ENCODE measurements at places on chromosomes 5 and 9. TPM values are rescaled to one million over a fixed set of nuclear protein-coding genes. Genes with fewer than 3 reads are reported as not detected.

The FOXI1 gene
- not detected for total RNA-seq

DNA sequence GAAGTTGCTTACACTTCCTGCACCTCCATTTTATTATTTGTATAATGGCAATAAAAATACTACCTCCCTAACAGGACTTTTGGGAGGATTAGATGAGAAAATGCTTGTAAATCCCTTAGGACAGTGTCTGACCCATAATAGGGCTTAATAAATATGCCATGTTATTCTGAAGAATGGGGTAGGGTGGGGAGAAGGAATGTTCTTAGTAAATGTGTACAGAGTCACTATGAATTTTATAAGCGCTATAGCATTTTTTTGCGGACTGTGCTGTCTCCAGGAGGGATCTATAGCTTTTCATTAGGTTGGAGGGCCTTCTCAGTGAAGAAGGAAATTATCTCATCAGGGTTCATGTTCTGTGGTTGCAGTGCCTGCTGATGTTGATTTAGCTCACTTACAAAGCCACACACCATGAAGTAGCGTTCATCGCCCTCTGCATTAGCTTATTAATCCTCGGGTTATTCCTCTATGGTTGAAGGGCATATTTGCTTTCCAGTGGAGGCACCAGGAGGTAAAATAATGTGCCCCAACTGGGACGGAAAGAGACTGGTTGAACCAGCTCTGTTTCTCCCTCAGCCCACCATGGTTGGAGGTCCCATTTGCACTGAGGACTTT lies 497.1 kb downstream of the ARHGEF28 start:
- no peak for DNase-seq
- no peaks in the 10 kb centered on the region for H3K36me3 ChIP-seq
- no peaks in the 10 kb centered on the region for H3K27me3 ChIP-seq
- no peak overlapping the region for H3K4me3 ChIP-seq
- H3K4me1 ChIP-seq = peaks cover 3% of the 10 kb centered on the region
- no peak overlapping the region for H3K27ac ChIP-seq

DNA sequence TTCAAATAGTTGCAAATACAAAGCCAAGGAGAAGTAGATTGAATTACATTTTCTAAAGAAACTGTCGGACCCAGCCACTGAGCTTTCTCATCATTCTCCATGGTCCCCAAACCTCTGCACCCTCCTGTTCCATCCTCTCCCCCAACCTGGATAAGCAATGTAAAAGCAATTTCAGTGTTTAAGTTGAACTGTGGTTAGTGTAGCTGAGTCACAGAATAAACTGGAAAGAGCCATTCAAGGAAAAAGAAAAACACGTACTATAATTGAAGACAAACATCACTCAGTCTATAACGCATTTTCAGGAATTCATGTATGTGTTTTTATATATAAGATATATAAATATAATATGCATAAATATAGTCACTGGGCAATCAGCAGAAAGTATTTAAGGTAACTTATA lies 54.1 kb upstream of the TMEM161B start:
- no peaks in the 10 kb centered on the region for H3K27me3 ChIP-seq
- H3K27ac ChIP-seq = no peak overlapping the region
- DNase-seq = no peak
- H3K4me1 ChIP-seq = peaks cover 3% of the 10 kb centered on the region

DNA sequence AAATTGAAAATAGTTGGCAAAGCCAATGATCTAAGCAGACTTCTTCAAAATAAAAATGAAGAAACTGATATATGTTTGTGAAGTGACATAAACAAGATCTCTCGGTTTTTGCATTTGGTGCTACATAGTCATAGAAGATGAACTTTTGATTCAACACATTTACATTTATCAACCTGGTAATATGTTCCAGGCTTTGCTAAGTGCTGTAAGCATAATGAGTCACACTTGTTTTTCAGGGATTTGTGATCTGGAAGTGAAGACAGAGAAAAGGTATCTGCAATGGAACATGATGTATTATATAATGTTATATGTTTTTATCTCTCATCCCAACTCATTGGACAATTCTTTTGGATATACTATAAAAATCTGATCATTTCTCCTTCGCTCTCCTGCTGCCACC lies 801.4 kb downstream of the BRINP1 start:
- H3K27me3 ChIP-seq = no peaks in the 10 kb centered on the region
- no peaks in the 10 kb centered on the region for H3K36me3 ChIP-seq
- DNase-seq = no peak
- H3K4me1 ChIP-seq = no peaks in the 10 kb centered on the region

GRCh38 chr9:127613583-127613954 lies 1.5 kb downstream of the STXBP1 start:
- H3K36me3 ChIP-seq = no peaks in the 10 kb centered on the region
- H3K27ac ChIP-seq = peak overlapping the region; percentile 47
- H3K27me3 ChIP-seq = no peaks in the 10 kb centered on the region
- no peak overlapping the region for H3K4me3 ChIP-seq
- peaks cover 4% of the 10 kb centered on the region for H3K4me1 ChIP-seq

DNA sequence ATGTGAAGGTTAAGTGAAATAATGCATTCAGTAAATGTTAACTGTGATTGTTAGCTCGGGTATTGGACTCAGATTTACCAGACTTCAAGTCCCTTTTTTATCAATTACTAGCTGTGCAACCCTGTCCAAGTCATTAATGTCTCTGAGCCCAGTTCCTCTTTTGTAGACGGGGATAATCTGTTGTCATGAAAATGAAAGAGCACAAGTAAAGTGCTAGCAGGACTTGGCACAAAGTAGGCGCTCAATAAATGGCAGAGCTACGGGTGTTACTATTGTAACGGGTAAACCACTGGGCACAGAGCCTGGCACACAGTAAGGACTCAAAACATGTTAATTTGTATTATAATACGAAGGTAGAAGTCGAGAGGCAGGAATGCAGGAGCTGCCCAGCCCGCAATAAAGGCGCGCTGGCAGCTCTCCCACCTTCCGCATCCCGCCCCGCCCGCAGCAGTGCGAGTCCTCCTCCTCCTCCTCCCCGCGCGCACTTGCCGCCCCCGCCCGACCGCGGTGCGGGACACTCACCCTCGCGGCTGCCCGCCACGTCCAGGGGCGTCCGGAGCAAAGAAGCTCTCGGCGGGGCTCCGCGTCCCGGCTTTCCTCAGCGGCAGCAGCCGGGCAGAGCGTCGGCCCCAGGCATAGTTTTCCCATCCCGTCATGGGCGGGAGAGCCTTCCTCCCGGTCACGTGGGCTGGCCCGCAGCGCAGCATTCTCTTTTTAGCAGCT lies at the start of gene C1QTNF2:
C1QTNF2 (minus strand) TSS at position 637 of the 723 bp plus-strand sequence. CDS start 15,615 bp downstream, outside the sequence.
- H3K36me3 ChIP-seq = no peaks in the 10 kb centered on the region
- H3K27me3 ChIP-seq = peaks cover 6% of the 10 kb centered on the region
- DNase-seq = no peak
- no peaks in the 10 kb centered on the region for H3K4me1 ChIP-seq
- peak within 1 kb of the TSS; percentile 45 for H3K4me3 ChIP-seq

- H3K4me3 ChIP-seq = no peak overlapping the region
- H3K4me1 ChIP-seq = no peaks in the 10 kb centered on the region
- H3K27ac ChIP-seq = no peak overlapping the region
- H3K27me3 ChIP-seq = no peaks in the 10 kb centered on the region
- no peaks in the 10 kb centered on the region for H3K36me3 ChIP-seq
Observed at GRCh38 chr9:68974431-68974830, 39.5 kb downstream of the PRKACG start.

DNA sequence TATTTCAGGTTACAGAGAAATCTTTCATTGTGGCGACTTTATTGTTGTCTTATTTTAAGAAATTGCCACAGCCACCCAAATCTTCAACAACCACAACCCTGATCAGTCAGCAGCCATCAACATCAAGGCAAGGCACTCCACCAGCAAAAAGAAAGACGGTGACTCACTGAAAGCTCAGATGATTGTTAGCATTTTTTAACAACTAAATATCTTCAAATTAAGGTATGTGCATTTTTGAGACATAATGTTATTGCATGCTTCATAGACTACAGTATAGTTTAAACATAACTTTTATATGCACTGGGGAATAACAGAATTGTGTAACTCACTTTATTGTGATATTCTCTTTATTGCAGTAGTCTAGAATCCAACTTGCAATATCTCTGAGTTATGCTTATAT lies 263.4 kb downstream of the TMEM232 start:
- DNase-seq = no peak
- no peak overlapping the region for H3K27ac ChIP-seq
- H3K36me3 ChIP-seq = no peaks in the 10 kb centered on the region
- H3K27me3 ChIP-seq = no peaks in the 10 kb centered on the region
- H3K4me3 ChIP-seq = no peak overlapping the region

- H3K36me3 ChIP-seq = no peaks in the 10 kb centered on the region
- no peak overlapping the region for H3K27ac ChIP-seq
- H3K4me3 ChIP-seq = no peak overlapping the region
- no peaks in the 10 kb centered on the region for H3K27me3 ChIP-seq
Observed at GRCh38 chr9:88370346-88370745, 17.9 kb upstream of the SPIN1 start.

DNA sequence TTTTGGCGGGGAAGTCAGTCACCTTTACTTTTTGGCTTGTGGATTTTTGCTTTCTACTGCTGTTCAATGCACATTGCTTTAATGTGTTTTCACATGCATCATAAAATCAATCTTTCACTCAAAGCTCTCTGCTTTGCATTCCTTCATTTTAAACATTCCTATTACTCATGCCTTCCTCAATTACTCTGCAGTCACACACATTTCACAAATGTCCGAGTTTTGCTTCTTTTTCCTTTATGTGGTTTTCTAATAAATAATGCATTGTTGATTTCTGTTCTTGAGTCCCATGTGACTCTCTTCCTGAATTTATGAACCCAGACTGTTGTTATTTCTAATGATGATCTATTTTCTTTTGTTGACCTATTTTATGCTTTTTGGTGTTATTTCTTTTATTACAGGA lies 82.3 kb upstream of the EPB41L4B start:
- H3K4me1 ChIP-seq = no peaks in the 10 kb centered on the region
- H3K27me3 ChIP-seq = no peaks in the 10 kb centered on the region
- DNase-seq = no peak
- no peak overlapping the region for H3K4me3 ChIP-seq

- H3K27me3 ChIP-seq = no peaks in the 10 kb centered on the region
- H3K36me3 ChIP-seq = no peaks in the 10 kb centered on the region
- H3K27ac ChIP-seq = no peak overlapping the region
- no peak for DNase-seq
- no peak overlapping the region for H3K4me3 ChIP-seq
Observed at GRCh38 chr5:143752165-143752850, 59.7 kb upstream of the HMHB1 start.
